ENCODE measurements at places on chromosomes 2 and 18. TPM values are rescaled to one million over a fixed set of nuclear protein-coding genes. Genes with fewer than 3 reads are reported as not detected.

DNA sequence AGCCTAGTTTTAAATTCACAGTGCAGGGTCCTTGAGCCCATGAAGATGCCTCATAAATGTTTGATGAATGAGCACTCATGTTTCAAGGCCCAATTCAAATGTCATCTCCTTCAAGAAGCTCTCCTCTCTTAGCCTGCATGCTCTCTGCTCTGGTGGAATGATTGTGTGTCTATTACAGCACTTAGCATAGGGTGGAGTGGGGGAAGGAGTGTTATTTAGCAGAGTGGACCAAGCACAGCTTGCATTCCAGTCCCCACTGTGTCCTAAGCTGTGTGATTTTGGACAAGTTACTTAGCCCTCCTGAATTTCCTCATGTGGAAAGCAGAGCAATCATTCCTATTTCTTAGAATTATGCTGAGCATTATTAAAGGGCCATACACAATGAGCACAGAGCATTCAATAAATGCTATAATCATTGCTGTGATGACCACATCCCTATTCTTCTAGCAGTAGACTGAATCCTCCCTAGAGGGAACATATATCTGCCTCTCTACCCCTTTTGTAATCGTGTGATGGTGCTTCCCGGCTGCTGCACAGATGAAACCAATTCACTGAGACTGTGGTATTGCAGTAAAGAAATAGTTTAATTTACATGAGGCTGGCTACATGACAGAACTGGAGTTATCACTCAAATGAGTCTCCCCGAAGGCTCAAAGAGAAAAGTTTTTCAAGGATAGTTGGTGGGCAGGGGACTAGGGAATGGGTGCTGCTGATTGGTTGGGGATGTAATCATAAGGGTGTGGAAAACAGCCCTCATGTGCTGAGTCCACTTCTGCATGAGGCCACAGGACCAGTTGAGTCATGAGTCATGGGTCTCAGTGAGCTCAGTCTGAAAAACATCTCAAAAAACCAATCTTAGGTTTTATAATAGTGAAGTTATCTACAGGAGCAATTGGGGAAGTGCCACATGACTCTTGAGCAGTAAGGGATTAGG, 173.4 kb upstream of the NDUFV2 start:
- no peak for DNase-seq

The DHX57 gene
- total RNA-seq, result 13.1 TPM

The LAMA3 gene
- 0.56 TPM for total RNA-seq

- no peak for DNase-seq
Measured at GRCh38 chr2:38068234-38068633, 7.7 kb downstream of the CYP1B1 start.

- DNase-seq, result no peak
Measured at GRCh38 chr2:204340511-204340910, 204.8 kb upstream of the PARD3B start.

DNA sequence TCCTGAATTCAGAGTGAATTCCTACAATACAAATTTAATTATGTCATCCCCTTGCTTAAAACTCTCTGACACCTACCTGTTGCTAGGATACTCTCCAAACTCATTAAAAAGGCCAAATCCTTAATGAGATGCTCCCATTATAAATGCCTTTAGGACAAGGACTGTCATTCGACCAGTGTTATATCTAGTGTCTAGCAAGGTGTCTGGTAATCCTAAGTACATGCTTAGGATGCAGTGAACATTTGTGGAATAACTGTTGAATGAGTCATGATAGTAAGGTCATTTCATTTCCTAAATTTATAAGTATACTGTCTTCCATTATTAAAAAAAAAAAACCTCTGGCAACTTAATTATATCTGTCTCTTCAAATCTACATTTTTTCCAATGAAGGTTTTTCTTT, 588.9 kb upstream of the NRXN1 start:
- DNase-seq, result peak; percentile 44

- DNase-seq, result no peak
Measured at GRCh38 chr2:26754972-26755670, 9.0 kb upstream of the SLC35F6 start.

- DNase-seq, result no peak
Measured at GRCh38 chr2:179985163-179985820, 21.8 kb downstream of the CWC22 start.

- DNase-seq, result no peak
Measured at GRCh38 chr2:69979902-69980807, 18.7 kb upstream of the ASPRV1 start.

The GALR1 gene
- not detected for total RNA-seq

The CCDC68 gene
- total RNA-seq, result 0.08 TPM

The REG3G gene
- 0.23 TPM for total RNA-seq

DNA sequence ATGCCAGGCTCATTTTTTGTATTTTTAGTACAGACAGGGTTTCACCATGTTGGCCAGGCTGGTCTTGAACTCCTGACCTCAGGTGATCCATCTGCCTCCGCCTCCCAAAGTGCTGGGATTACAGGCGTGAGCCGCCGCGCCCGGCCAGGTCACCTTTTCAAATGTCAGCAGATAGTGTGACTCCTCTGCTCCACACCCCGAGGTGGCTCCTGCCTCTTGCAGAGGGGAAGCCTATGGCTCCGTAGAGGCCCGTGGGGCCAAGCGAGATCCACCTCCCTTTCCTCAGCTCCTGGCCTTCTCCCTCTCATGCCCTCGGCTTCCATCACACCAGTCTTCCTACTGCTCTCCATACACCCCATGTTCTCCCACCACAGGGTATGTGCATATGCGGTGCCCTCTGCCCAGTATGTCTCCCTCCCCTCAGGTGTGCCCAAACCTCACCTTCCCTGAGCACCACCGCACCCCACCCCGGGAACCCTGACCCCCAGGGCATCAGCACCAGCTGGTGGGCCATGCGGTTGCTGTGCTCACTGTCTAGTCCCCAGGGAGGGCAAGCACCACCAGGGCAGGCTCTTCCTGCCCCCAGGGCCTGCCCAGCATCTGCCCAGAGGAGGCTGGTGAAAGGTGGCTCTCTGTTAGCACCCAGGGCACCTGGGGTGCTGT, 10.7 kb downstream of the GPR17 start:
- DNase-seq, result no peak

GRCh38 chr2:23280401-23280800, 104.6 kb upstream of the KLHL29 start:
- peak; percentile 84 for DNase-seq

The C2orf66 gene
- total RNA-seq, result not detected

GRCh38 chr2:144484201-144484948, 35.5 kb downstream of the ZEB2 start:
- no peak for DNase-seq

All from HT1080 (cell line).